ENCODE measurements at places on chromosomes 11 and 22. TPM values are rescaled to one million over a fixed set of nuclear protein-coding genes. Genes with fewer than 3 reads are reported as not detected.

DNA sequence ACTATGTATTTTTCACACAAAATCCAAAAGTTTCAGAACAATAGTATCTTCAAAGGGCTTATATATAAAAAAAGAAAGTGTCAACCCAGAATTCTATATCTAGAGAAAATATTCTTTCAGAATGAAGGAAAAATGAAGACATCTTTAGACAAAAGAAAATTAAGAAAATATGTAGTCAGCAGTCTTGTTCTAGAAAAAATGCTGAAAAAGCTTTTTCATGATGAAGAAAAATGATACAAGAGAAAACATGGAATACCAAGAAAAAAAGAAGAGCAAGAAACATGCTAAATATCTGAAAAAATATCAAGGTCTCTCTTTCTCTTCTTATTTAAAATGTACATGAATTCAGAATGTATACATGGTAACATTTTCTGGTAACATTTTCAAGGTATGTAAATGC is 816.8 kb upstream of the FAT3 start:
- no peak for DNase-seq

- no peak for DNase-seq
These were observed at the start of gene MMP7 for GRCh38 chr11:102530558-102530957. MMP7 (minus strand) TSS chr11:102530747; CDS start chr11:102530700, 47 bp downstream.

DNA sequence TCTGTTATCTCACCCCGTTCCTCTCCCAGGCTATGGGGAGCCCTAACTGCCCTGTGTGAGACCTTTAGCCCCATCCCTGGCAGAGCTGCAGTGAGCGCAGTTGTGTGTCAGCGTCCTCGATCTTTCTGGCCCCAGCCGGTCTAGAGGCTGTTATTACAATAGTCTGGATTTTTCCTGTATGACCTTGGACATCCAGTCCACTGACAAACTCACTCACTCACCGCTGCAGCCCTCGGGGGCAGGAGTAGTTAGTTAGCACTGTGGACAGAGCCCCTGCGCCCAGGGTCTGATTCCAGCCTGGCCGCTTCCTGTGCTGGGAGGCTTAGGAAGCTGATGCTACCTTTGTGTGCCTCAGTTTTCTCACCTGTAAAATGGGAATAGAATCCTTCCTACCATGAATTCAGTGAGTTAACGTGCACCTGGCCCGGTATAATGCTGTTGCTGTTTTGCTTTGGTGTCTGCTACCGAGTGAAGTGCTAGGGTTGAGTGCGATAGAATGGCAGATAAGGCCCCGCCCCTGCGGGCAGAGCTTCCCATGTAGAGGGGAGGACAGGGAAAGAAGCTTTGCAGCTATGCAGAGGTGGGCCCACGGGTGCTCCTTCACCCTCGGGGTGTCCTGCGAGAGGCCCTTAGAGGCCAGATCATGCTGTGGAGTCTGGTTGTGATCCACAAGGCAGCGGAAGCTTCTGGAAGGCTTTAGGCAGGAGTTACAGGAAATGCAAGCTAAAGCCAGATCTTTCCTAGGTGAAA is 3.0 kb downstream of the LRP5 start:
- no peak for DNase-seq

DNA sequence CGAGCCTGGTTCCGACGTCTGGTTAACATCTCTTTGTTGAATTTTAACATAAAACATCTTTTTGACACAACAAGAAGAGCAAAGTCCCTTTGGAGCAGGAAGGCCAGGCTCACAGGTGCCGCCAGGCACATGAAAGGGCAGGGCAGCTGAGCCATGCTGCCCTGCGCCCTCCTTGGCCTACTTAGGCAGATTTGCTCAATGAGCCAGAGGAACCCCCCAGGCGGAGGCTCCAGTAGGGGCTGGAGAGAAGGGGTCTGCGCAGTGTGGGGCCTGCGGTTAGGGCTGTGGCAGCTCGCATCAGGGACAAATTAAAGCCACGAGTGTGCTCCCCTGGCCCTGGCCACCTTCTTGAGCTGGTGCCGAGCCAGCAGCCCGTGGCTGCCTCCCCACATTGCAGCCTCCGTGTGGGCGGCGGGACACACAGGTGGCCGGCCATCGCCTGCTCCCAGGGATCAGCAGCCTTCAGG is 9.9 kb upstream of the SLC22A12 start:
- DNase-seq, result no peak

DNA sequence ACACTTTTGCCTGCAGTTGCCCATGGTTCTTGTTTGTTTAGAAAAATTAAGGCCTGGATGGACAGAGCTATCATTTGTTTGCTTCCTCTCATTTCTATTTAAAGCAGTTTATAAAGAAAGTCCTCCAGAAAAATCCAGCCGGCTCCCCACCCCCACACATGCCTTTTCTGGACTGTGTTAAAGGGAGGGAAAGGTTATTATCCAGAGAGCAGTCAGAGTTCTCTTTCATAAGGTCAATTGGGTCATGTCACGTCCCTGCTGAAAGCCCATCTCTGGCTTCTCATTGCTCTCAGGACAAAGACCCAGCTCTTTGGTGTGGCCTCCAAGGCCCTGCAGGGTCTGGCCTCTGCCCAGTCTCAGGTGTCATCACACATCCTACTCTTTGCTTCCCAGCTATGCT is 9.8 kb upstream of the GRK3 start:
- no peak for DNase-seq

- DNase-seq, result no peak
These were observed 2.3 kb downstream of the POLR2L start for GRCh38 chr11:839875-840617.

GRCh38 chr22:31449506-31449905 is 40.1 kb downstream of the EIF4ENIF1 start:
- DNase-seq, result no peak

- no peak for DNase-seq
These were observed 30.2 kb downstream of the GTF2H1 start for GRCh38 chr11:18352581-18352980.

DNA sequence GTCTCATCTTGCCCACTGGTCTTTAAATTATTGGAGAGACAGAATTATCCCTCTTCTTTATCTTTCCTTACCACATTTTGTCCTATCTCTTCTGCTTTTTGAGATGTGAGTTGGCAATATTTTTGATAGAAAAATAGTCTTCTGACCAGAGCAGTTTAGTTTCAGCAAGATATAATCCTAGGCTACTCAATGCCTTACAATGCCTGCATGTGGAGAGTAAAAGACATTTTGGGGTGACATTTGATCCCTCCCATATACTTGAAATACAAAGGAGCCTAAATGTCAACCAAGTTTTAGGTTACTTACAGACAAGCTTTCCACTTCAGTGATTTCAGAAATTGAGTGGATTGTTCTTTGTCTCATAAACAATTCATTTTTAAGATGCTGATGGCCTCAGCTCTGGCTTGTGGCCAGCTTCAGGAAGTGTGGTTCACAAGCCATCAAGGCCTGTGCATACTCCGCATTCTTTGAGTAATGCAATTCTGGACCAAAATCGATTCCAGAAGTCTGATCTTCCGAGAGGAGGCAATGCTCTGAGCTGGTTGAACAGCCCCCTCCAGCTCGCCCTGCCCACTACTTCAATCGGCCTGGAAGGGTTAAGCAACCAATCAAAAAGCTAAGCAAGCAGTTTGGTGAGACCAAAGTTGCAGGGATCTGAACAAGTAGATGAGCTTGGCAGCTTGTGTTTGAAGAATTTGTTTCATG is 274.4 kb downstream of the BLID start:
- DNase-seq, result no peak

DNA sequence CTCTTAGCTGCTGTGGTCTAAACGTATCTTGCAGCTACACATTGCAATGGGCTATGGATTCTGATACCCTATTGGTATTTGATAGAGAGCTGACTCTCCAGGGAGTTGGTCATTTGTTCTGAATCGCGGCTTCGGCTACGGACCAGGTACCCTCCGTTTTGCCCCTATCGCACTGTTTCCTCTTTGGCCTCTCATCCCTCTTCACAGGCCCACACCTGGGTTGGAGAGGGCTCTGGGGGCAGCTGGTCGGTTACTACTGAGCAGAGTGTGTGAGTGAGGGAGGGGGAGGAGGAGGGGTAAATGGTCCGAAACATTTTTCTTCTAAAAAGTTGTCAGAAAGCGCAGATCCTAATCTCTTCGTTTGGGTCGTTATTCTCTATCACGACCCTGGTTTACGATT is 48.8 kb upstream of the HSD17B12 start:
- DNase-seq, result no peak

GRCh38 chr11:59185386-59185945 is 13.5 kb downstream of the DTX4 start:
- DNase-seq, result no peak

GRCh38 chr22:47309476-47309875 is 547.0 kb downstream of the TBC1D22A start:
- DNase-seq, result no peak

- no peak for DNase-seq
These were observed 20.3 kb downstream of the FAM118B start for GRCh38 chr11:126231725-126232459.

DNA sequence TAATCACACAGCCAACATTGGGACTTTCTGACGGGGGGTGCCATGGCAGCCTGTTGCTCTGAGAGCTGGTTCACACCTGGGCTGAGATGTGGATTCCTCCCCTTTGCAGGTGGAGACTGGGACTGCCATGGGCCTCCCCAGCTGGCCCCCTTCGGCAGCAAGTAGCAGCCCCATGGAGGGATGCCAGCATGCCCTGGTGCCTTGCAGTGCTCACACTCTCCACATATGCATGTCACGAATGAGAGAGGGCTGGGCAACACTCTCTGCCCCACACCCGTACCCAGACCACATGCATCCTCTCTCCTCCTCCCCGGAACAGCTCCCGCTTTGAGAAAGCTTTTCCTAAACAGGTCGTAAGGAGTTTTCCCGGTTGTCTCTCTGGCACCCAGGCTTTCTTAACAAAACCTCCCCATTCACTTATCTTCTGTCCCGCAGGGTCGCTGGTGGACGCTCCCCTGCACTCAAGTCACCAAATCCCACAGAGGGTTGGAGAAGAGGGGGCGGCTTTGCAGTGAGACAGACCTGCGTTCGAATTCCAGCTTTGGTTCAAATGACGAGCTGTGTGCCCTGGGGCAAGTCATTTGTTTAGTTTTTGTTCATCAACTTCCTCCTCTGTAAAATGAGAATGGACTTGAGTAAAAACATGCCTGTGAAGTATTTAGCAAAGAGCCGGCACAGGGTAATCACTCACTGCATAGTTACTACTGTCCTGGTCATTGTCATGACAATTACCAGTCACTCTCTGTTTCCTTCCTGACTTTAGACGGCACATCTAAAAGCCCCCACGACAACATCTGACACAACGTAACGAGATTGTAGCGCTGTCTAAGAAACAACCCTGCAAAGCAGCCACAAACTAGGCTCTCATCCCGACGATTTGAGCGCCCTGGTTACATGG is 231.3 kb upstream of the B3GAT1 start:
- DNase-seq, result peak; percentile 46

GRCh38 chr11:114615448-114616361 is 20.1 kb upstream of the NXPE4 start:
- DNase-seq, result no peak

GRCh38 chr22:22791438-22792181 is 96.0 kb upstream of the IGLL5 start:
- no peak for DNase-seq

GRCh38 chr22:21736084-21736642 is 569 bp upstream of the YPEL1 start:
- DNase-seq, result peak; percentile 47

DNA sequence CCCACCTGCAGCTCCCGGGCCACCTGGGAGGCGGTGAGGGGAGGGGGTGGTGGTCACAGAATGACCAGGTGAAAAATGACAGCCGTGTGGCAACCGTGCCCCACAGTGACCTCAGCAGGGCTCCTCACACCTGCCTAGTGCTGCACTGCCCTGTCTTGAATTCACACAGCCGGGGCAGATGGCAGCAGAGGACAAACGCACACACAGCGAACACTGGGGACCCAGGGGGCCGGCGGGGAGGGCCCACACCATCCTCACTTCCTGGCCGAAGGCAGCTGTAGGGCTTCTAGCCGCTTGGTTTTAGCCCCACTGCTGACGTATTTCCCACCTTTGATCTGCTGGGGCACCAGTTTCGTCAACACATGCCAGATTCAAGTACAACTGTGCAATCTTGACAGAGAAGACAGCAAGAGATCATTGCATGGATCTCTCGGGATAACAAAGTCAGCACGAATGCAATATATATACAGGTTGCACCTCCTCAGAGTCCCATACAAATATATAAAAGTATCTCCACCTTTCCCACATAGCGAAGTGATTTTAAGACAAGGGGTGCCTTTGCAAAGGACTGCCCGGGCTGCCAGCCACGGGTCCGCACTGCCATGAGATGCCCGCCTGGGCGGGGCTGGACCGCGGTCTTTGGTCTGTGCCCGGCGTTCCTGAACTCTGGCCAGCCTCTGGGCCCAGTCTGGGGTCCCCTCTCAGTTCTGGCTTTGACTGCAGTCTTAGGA is 26.9 kb downstream of the TRMU start:
- DNase-seq, result no peak

DNA sequence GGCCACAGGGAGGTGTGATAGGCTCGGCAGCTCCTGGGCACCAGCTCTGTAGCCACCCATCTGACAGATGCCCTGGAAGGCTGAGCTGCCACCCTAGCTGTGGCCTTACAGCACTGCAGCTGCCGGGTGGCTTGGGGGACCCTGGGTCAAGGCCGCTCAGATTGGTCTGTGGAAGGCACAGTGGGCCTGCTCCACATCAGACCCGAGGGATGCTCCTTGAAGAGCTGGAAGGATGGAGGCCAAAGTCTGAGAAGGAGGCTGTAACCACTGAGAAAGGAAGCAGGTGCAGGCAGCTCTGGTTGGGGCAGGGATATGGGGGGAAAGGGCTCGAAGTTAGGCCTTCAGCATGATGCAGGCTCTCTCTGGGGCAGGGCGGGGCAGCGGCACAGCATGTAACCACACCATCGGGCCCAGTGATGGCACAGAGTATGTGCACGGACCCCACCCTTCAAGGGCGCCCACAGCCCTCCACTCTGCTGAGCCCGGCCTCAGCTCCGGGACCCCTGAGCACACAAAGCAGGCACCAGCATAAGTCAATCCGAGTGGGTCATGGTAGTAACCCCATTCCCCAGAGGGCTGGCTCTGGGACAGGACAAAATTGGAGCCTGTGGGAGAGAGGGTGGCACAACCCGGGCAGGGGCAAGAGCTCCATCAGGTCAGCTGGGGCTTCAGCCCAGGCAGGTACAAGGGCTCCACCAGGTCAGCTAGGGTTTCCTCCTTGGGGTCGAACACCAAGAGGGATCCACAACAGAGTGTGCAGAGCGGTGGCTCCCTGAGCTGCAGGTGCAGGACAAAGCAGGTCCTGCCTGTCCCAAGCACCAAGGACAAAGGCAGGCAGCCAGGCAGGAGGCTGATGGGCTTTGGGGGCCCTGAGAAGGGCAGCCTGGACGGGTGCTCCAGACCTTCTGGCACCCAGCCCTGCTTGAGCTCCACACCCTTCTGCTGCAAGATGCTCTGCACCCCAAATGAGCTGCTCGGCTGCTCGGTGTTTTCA is 1511.1 kb downstream of the BRD1 start:
- DNase-seq, result no peak

CYB561A3 gene
- 48.4 TPM for total RNA-seq

PRG3 gene
- not detected for total RNA-seq

PRRG4 gene
- total RNA-seq, result 8.6 TPM

SOX6 gene
- 6.4 TPM for total RNA-seq

NCAM1 gene
- total RNA-seq, result 26.7 TPM

MPZL2 gene
- total RNA-seq, result 226 TPM

SLC43A1 gene
- 10.4 TPM for total RNA-seq
